ENCODE measurements at places on chromosomes 16 and 17.
A peak's percentile ranks its signal among the peaks of the same experiment; 100 is the strongest.

GRCh38 chr16:75072239-75072947 lies 44.2 kb downstream of the LDHD start:
- no peak for DNase-seq

- no peak for DNase-seq
Measured at GRCh38 chr17:52674686-52675085, 516.2 kb upstream of the CA10 start.

- no peak for DNase-seq
Measured at GRCh38 chr16:83117810-83118209, 491.0 kb downstream of the CDH13 start.

DNA sequence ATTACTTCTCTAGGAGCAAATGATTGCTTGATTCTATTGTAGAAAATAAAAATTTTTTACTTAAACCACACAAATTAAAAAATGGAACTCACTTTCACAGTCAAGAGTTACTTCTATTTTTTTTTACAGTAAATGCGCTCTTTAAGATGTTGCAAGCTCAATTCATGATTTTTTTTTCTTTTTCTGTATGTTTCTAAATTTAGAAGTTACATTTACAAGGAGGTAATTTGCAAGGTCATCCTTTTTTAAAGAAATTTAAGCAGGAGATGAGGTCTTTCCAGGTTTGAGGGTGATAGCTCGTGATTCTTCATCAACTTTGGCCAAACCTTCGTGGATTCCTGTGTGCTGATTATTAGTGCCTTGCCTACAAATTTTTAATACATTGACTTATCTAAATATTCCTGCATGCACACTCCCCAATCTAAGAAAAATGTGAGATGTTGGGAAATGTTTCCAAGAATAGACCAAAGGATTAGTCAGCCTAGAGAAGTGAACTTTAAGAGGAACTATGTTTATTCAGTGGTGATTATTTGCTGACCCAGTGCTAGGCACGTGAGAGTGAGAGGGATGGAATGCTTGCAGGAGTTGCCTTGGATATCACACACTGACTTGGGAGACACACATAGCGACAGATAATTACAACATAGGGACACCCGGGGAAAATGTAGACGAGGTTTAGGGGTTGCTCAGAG lies 429.8 kb downstream of the MAF start:
- no peak for DNase-seq

DNA sequence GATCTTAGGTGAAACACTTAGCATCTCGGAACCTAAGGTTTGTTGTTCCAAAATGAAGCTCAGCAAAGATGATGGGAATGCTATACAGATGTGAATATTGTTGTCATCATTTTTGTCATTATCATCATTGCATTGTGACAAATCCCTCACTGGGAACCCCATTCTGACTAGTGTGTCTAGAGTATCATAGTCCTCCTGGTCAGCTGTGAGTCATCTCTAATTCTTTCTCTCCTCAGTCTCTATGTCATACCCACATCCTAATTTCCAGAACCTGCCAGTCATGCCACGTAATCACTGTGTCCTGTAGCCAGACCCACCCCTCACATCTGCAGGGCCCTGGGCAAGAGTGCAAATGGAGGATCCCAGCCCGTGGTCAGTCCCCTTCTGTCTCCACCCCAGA lies 60.5 kb upstream of the CLEC3A start:
- DNase-seq, result no peak

DNA sequence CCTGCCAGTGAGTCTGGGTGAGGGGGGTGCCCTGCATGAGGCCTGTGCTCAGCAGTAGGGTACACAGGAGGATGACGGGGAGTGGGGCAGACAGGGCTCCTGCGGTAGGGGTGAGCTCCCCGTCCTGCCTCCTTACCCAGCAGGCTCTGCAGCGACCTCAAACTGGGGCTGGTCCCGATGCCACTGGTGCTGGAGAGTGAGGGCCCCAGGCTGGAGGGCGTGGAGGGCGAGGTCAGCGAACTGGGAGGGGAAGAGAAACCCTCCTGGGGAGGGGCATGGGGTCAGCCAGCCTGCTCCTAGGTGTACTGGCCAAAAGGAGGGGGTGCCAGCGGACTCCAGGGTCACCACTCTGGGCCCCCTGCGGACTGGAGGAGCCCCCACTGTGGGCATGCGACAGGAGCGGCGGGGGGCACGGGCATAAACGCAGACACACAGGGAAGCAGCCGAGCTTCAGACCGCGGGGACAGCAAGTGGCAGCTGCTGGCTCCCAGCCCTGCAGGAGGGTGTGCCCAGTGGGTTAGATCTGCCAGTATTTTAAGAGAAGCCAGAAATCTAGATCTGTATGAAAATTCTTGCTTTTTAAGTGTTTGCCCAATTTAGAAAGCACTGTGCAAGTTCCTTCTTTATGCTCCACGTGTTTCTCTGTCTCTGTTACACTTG lies 9.0 kb upstream of the VASN start:
- DNase-seq, result no peak

GRCh38 chr16:89246903-89247733 lies 29.6 kb downstream of the ZNF778 start:
- DNase-seq, result peak; percentile 92

DNA sequence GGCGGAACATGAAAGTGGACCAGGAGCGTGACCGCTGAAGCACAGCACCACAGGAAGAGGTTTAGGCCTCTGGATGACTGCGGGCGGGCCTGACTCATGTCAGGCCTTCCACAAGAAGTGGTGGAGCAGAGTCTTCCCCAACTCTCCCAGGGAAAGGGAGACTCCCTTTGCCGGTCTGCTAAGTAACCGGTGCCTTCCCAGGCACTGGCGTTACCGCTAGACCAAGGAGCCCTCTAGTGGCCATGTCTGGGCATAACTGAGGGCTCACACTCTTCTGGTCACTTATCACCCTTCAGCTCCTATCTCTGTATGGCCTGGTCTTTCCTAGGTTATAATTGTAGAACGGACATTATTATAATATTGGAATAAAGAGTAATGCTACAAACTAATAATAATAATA lies 1931.9 kb downstream of the TP53TG3F start:
- DNase-seq, result no peak

DNA sequence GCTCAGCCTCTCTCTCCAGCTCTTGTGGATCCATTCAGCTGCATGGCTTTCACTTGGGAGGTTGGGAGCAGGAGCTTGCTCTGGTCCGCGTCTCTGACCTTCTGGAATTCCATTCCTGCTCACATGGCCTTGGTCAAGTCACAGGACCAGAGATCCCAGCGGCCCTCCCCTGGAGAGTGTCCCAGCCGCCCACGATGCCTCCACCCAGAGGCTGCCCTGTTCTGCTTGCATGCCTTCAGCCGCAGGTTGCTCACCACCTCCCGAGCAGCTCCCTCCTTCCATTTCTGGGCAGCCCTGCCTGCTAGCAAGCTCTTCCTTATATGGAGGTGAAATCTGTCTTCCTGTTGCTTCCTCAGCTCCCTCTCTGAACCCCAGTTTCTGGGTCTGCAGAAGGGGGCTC lies 32.6 kb downstream of the RAI1 start:
- no peak for DNase-seq

DNA sequence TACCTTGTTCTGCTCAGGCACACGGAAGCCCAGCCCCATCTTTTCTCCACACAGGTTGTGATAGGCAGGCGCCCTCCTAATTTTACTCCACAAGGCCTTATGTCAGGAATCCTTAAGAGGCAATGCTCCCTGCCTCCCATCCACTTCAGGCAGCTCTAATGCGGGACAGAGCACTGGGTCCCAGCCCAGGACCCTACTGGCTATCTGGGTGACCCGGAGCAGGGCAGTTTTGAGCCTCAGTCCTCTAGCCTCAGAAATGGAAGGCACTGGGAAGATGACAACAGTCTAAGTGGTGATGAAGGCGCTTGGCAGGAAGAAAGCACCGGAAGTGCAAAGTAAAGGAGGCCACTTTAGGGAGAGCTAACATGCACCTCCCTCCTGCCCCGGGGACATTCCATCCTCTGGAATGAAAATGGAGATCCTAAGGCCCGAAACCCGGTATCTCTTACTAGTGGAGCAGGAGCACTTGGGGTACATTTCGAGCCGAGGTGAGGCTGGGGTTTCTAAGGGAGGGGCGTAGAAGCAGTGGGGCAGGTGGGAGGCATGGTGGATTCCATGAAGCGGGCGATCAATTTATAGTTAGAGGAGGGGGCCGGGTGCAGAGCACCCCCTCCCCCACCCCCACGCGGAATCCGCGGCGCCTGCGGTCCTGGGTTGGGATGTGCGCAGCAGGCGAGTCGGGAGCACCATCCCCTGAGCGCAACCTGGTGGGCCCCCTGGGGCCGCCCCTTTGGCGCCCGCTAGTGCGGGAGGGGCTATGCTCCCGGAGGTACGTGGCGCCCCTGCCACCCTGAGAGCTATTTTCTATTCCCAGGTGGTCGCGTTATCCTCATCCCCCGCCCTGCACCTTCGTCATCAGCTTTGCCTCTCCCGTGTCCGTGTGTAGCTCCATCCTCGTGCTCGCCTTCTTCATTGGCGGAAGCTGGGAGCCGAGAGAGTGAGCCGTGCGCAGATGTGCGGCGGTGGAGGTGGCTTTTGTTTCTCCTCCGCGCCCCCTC lies 4.9 kb downstream of the MT1F start:
- DNase-seq, result peak; percentile 28

DNA sequence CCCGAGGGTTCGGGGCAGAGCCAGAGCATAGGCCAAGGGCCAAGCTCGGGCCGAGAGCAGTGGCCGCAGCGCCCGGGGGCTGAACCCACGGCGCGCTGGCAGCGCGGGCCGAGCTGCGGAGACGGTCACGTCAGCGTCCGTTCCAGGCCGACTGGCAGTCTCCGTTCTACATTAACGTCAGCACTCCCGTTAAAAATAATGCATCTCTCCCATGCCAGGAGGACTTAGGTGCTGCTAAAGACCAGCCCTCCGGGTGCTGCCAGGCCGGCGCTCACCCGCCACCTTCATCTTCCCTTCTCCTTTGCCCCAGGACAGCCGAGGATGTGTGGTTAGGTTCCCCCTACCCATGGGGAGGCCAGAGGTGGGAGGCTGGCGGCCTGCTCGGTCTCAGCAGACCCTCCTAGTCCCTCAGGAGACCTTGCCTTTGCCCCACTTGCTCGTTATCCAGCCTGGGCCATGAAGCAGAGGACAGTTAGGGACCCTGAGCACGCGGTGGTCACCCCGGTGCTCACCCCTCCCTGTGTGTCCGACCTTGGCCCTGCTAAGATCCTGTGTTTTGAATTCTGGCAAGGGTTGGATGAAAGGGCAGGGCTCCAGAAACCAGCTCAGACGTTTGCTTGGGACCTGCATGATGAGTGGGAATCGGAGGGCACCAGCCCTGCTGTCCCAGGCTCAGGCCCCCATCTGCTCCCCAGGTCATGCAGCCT lies 572 bp downstream of the MPG start:
- DNase-seq, result no peak

DNA sequence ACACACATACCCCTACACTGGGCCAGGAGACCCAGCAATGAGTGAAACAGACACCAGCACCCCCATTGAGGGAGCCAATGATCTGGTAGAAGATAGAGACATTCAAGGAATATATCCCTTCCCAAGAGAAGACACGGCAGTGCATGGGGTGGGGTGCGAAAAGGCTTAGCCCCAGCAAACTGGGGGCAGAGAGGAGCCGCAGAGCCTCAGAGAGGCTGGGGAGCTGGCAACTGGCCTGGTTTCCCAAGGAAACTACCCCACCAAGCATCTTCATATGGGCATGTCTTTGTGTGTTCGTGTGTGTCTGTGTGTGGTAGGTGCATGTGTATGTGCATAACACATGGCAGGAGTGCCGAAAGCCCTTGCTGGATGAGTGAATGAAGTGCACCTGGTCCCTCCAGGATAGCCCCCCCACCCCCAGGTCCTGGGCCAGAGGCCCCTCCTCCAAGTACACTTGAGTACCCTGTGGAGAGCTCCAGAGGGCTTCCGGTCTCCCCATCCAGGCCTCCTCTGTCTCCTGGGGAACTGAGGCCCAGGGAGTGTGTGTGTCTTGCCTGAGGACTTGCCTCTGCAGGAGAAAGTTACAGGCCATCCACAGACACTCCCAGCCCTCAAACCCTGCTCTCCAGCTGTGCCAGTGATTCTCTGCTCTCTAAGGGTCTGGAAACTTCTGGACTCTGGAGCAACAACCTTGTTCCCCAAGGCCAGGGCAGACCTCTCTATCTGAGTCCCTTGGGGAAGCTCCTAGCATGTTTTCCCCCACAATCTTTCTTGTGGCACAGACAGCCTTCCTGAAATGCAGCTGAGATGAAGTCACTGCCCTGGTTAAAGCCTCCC lies 15.9 kb downstream of the TBX2 start:
- no peak for DNase-seq

DNA sequence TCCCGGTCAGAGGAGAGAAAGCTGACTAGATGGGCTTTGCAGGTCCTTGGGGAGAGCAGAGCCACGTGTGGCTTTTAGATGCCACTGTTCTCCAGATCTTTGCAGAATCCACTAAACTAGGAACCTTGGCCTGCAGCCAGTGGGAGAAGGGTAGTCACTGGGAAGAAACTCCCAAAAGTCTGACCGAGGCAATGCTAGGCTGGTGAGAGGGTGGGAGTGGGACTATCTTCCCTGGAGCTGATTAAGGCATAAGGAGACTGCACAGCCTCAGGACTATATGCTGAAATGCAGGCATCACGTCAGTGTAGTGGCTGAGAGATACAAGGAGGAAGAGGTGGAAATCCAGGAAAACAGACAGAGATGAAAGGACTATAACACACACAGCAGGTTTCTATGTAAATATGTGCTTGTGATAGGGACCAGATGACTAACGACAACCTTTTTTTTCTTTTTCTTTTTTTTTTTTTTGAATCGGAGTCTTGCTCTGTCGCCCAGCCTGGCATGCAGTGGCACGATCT lies 2.2 kb upstream of the GSDMA start:
- DNase-seq, result no peak

DNA sequence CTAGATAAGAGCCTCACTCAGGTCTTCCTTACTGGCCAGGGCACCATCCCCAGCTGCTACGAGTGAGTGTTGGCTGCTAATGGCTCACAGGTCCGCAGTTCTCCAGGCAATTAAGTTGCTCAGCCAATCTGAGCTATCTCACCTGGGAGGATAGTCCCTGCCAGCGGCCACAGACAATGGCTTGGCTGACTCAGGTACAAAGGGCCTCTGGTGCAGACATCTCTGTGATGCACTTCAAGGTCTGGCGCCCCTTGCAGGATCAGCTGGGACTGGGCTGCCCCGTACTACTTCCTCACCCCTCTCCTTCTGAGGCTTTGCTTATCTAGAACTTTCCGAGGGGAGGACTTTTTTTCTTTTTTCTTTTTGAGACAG lies 49.2 kb upstream of the EMP2 start:
- DNase-seq, result no peak

- no peak for DNase-seq
Measured at GRCh38 chr16:12334071-12334470, 357.5 kb downstream of the SNX29 start.

DNA sequence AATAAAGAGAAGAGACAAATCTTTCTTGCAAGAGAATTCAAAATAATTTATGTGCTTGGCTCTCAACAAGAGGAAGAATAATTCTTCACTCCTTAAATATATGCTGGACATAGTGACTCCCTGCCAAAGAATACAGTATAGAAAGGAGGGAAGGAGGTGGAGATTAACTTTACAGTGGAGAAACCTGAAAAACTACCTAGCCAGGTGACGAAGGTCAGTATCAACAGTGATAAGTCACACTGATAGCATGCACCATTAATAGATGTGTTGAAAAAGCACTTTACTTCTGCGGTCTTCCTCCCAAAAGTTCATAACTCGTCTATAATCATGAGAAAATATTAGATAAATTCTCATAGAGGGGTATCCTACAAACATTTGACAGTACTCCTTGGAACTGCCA lies 21.4 kb downstream of the CBLN1 start:
- no peak for DNase-seq
